ENCODE measurements at places on chromosomes 11 and 22. TPM values are rescaled to one million over a fixed set of nuclear protein-coding genes. Genes with fewer than 3 reads are reported as not detected.

DNA sequence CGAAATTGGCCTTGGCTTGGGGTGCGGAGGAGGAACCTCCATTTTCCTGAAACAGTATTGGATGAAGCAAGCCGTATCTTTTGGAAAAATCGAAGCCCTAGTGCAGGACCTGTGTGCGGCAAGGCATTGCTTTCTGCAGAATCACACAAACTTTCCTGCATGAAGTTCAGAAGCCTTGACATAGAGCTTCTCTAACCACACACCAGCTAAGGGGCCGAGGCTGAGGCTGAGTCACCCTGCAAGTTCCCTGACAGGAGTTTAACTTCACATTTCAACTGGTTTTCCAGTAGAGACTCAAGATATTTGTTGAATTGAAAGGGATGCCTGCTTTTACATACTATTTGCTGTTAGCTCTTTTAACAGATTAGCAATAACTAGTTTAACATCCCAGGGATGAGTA, 67.8 kb downstream of the TCF20 start:
- DNase-seq = peak; percentile 43

DNA sequence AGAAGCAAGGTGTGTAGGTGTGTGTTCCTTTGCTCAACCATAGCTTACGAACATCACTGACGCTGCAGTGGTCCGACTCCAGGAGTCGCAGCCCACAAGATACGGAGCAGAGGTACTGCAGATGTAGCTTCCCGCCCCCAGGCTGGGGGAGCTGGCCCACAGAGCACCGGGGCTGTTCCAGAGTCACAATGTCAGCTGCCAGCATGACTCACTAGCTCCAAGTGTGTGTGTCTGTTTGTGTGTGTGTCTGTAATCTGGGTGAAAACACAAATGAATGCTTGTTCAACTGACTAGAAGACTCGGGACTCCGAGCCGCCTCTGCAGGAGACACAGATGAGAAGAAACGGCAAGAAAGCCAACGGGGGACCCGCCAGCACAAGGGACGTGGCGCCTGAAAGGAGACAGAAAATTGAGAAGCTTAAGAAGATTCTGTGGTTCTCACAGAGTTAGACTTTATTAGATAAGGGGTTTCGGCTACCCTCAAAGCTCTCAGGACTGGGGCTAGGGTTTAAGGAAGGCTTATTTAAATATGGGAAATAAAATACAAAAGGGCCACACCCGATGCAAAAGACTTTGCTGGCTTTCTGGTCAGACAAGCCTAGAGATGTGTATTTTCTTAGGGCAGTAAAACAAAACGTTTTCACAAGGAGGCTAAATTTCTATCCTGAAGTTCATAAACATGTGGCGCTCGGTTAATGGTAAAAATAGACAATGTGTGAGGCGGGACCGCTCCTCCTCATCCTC, 10.7 kb downstream of the VSIG10L2 start:
- DNase-seq = no peak

GRCh38 chr11:46353698-46354097, 6.4 kb downstream of the DGKZ start:
- no peak for DNase-seq

- DNase-seq = no peak
Observed at GRCh38 chr11:119335655-119336543, 1.6 kb downstream of the RNF26 start.

DNA sequence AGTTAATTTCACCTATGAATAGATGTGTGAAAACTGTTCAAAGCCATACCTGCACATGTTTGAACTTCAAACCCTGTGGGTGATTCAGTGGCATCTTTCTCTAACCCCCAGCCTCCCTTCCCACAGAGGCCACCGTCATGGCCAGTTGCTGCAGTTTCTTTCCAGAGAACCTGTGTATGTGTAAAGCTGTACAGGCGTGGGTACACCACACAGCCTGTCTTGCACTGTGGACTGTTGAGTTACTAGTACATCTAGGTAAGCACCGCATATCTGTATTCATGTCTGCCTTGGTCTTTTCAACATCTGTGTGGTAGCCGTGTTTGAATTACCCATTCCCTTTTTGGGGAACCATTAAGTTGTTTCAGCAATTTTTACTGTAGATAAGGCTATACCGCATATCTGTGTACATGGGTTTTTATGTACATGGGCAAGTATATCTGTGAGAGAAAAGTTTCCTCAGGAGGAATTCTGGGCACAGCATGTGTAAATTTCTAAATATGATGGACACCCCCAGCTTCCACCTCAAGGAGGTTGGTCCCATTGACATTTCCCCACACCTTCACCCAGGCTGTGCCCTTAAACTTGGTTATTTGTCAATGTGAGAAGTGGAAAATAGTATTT, 13.9 kb downstream of the NEAT1 start:
- no peak for DNase-seq

- DNase-seq = no peak
Observed at GRCh38 chr11:2312232-2313042, 10.6 kb downstream of the TSPAN32 start.

DNA sequence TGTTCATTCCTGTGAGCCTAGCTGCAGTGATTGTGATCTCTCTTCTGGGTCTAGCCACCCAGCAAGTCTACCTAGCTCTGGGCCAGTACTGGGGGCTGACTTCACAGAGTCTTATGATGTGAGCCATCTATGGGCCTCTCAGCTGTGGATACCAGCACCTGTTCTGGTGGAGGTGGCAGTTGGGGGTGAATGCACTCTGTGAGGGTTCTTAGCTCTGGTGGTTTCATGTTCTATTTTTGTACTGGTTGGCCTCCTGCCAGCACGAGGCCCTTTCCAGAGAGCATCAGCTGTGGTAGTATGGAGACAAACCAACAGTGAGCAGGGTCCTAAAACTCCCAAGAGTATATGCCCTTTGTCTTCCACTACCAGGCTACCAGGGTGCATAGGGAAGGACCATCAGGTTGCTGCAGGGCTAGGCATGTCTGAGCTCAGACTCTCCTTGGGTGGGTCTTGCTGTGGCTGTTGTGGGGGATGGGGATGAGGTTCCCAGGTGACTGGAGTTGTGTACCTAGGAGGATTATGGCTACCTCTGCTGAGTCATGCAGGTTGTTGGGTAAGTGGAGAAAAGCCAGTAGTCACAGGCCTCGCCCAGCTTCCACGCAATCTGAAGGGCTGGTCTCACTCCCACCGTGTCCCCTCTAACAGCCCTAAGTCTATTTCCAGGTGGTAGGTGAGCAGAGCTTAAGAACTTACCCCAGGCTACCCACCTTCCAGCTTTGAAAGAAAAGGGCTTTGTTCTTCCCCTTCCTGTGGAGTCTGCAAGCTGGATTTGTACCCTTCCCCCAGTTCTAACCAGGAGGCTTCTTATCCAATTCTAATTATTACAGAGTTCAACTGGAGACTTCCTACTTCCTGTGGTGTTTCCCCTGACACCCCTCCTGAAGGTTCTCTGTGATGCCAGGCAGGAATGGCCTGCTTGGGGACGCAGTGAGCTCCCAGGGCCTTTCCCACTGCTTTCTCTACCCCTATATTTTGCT, 250.7 kb downstream of the LUZP2 start:
- DNase-seq = no peak

GRCh38 chr11:128853559-128853958, 13.5 kb downstream of the KCNJ1 start:
- DNase-seq = no peak

- no peak for DNase-seq
Observed at GRCh38 chr11:110044226-110044968, 48.8 kb upstream of the ZC3H12C start.

DNA sequence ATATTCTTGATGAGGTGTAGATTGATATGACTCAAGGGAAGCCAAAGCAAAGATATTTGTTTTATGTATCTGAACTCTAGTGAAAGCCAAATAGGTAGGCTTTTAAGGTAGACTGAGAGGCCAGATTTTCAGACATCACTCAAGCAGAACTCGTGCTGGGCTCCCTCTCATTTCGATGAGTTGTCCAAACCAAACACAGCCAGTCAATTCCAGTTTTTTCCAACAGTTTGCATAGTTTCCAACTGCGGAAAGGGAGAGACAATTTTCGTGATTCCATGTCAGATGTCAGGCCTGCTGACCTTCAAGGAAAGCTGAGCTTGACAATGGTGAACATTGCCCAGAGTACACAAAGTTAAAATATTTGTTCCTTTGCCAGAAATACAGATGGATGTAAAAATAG, 110.9 kb upstream of the MPPED2 start:
- DNase-seq = no peak

DNA sequence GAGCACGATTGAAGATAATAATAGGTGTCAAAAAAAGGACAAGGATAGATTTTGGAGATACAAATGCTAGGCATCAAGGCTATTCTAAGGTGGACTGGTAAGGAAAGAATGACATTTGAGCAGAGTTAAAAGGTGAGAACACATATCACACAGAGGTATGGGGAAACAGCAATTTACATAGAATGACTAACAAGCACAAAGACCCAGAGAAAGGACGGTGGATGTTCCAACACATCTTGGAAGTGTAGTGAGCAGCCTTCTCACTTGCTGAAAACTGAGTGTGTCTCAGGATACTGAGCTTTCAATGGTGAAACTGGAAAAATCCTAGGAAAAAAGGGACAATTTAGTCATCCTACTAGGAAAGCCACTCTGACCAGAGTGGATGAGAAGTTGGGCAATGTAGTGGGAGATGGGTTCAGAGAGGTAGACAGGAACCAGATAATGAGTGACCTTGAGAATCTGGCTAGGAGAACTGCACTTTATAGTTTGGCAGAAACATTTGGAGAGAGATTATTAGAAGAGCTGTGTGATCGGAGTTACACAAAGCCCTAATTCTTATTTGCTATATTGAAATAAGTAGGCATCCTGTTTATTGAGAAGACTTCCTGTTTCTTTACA, 706.0 kb downstream of the KCNA4 start:
- no peak for DNase-seq

GRCh38 chr11:74459584-74459983, 7.8 kb downstream of the KCNE3 start:
- no peak for DNase-seq

GRCh38 chr11:128843198-128843785, 23.8 kb downstream of the KCNJ1 start:
- DNase-seq = no peak

- DNase-seq = no peak
Observed at GRCh38 chr11:1844221-1845094, 5.7 kb downstream of the TNNI2 start.

GRCh38 chr11:112995423-112996090, 34.3 kb downstream of the NCAM1 start:
- no peak for DNase-seq

GRCh38 chr11:112129656-112130055, 34.2 kb downstream of the IL18 start:
- no peak for DNase-seq

- no peak for DNase-seq
Observed at GRCh38 chr11:15852179-15852578, 504.2 kb downstream of the SOX6 start.

- no peak for DNase-seq
Observed at GRCh38 chr11:116224889-116225200, 547.9 kb downstream of the BUD13 start.

DNA sequence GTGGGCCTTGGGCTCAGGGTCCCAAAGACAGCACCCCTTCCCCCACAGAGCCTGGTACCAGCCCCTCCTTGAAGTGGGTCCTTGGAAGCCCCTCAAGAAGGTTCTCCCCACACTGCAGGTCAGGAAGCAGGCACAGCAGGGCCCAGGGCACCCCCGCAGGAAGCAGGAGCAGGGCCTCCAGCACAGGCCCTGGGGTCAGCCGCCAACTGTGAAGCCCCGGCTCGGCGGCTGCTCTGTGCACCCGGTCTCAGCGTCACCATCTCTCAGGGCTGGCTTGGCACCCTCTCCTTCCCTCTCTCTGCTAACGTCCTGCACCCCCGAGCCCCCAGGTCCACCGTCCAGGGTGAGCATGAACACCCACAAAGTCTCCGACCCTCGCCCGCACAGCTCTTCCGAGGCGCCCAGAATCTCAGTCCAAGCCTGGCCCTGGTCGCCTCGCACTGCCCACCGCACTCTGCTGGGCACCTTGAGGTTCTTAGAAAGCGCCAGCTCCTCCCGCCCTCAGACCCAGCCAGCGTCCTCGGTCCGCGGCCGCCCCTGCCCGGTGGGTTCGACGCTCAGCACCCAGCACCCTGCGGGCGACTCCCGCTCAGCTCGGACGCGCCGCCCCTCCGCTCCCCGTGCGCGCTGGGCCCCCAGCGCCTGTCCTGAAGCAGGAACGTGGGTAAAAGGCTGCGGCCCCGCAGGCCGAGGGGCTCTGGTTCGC, 1.4 kb upstream of the SIGIRR start:
- DNase-seq = no peak

- DNase-seq = no peak
Observed at GRCh38 chr11:62850911-62851806, 11.8 kb upstream of the WDR74 start.

GRCh38 chr11:72293910-72294615, 50.1 kb upstream of the PHOX2A start:
- no peak for DNase-seq

DNA sequence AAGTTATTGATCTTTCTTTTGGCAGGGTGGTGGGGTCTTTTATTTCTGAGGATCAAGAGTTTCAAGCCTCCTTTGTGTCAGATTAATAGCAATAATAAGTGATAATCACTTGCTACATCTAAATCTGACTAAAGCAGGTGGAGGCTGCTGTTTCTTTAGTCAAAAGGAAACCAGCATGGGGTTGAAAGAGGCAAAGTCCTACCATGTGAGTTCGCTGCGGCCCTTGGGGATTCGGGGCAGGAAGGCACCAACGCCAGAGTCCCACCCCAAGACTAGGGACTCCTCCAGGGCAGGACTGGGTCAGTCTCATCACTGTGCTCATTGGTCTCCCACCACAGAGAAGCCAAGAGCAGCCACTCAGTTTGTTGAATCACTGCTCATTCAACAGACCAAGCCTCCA, 73.0 kb downstream of the TENM4 start:
- no peak for DNase-seq

The MS4A6A gene
- 102 TPM for total RNA-seq

The CXCR5 gene
- total RNA-seq = 0.57 TPM

The GAL gene
- 0.42 TPM for total RNA-seq
